ENCODE measurements at places on chromosomes 7 and 10.
A peak's percentile ranks its signal among the peaks of the same experiment; 100 is the strongest.

DNA sequence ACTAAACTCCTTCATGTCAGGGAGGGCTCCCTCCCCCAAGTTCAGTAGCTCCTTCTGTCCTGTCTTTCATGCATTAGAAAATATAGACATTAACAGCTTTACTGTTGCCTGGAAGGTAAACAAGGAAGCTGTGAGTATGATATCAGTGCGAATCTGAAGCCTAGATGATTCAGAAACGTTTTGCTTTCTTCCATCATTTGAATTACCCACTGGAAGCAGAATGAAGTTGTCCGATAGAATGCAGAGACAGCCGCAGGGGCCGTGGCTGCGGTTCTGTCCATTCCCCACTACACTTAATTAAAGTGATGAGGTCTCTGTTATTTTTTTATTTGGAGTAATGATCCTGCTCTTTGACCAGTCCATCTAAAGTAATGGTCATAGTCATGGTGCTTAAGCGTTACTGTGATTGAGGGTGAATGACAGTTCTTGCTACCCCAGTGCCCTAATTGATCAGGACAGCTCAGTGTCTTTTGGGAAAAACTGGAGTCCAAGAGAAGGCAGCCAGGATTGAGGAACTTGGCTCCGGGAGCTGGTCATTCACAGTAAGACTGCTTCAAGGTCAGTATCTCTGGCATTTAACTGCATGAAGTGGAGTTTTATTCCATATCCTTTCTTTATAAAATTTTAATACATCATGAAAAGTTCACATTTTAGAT lies 69.9 kb downstream of the PTPRE start:
- no peak for DNase-seq

DNA sequence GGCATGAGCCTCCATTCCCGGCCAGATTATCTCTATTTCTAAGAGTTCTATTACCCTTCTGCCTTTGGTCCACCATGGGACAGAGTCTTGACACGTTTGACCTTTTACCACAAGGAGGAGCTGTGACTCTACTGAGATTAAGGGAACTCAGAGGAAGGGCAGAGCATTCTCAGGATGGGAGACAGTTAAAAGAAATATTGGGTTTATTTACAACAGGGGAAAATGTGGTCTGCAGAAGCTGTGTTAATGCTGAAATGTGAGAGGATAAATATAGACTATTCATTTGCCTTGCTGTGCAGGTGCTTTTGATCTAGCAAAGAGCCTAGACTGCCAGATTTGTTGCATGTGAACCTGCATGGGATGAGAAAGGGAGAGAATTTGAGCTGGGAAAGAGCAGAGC lies 45.8 kb upstream of the PRSS58 start:
- DNase-seq: peak; percentile 43

DNA sequence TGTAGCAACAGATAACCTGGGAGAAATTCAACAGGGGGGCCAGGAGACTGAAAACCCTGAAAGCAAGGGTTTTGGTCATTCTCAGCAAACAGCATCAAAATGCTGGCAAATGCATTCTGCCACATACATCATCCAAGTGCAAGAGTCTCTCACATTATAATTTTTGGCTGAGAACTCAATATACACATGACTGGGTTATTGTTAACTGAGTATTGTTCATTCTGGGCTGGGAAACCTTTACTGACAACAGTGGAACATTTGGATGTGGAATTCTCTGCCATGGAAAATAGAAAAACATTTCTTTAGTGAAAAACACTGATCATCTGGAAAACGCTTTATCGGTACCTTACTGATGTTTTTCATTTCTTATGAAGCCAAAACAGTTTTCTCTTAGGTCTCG lies 73.1 kb upstream of the MET start:
- DNase-seq: no peak

DNA sequence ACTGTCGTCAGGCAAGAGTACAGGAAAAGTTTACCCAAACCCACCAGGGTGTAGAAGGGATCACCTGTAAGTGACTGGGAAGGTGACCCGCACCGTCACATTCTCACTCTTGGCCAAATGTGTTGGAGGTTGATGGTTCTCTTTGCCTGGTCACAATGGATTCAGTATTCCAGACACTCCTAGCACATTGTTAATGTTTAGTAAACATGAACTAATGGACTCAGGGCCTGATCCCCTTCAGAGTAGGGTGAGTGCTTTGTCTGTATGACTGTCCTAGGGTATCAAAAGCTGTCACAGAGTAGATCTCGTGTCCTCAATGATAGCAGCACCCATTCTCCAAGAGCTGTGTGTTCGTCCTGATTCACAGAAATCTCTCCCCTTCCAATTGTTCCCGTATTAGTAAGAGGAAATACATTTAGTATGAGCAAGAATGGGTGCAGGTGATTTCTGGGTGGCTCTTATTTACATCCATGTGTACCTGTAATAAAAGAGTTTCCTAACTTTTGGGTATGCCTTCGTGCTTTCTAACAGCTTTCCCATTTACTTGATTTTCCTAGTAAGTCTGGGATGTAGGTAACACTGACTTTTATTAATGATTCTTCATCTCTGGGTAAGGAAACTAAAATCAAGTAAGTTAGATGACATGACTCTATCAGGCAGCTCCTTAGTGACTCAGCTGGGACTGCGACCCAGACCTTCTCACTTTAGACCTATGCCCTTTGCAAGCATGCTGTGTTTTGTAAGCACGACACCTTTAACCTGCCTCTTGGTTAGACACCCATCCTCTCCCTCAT lies 4.7 kb downstream of the EEPD1 start:
- DNase-seq: no peak

GRCh38 chr10:19800161-19800560 lies 16.1 kb upstream of the PLXDC2 start:
- no peak for DNase-seq

- DNase-seq: no peak
Measured at GRCh38 chr7:123271231-123271630, 71.5 kb upstream of the SLC13A1 start.

DNA sequence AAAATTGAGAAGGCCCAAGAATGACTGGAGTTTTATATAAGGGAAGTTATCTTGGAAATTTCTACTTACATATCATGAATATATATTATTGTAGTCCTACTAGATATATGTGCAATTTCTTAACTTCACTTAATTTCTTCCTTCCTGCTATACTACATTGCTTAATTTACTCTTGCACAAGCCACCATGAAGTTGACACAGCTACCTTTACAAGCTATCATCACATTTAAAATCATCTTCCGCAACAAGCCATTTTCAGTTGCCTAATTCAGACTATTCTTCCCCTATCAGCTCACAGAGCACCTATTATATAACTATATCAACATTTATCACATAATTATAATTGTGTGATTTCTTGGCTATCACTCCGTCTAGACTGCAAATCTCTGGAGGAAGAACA lies 418.4 kb downstream of the PARD3 start:
- no peak for DNase-seq

GRCh38 chr7:47988496-47989386 lies 9.3 kb upstream of the HUS1 start:
- no peak for DNase-seq

DNA sequence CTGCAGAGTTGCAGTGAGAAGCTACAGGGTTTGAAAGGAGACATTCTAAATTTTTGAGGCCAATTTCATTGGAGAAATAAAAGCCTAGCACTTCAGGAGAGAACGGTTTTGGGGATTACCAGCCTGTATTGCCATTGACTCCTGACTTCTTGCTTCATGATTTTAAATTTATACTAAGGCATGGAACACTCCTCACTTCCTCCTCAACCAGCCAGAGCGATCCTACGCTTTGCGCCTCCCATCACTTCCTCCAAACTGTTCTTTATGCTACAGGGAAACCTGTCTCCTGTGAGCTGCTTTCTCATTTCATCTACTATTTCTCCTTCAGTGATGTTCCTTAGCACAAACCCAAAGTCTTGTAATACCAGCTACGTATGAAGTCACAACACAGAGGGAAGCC lies 495.1 kb downstream of the SUGCT start:
- DNase-seq: no peak

- DNase-seq: no peak
Measured at GRCh38 chr7:143396182-143396581, 12.5 kb downstream of the EPHA1 start.
